ENCODE measurements at places on chromosomes 2 and 18.
A peak's percentile ranks its signal among the peaks of the same experiment; 100 is the strongest.

DNA sequence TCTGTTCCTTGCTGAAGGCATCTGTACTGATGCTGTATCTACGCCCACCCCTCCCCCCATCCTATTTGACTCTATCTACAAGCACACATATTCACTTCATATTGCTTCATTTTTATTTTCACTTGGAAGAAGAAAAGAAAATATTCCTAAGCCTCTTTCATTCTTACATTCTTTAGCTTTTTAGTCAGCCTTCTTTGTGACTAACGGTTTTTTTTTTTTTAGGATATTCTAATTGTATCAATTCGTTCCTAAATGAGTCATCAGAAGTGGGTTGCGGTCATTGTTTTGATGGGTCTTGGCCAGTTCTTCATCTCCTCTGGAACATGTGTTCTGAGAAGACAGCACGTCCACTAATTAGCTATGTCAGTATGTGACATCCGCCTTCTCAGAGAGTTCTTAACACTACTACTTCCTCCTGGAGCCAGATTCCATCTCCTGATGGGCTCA is 88.7 kb downstream of the MYO1B start:
- DNase-seq = no peak

DNA sequence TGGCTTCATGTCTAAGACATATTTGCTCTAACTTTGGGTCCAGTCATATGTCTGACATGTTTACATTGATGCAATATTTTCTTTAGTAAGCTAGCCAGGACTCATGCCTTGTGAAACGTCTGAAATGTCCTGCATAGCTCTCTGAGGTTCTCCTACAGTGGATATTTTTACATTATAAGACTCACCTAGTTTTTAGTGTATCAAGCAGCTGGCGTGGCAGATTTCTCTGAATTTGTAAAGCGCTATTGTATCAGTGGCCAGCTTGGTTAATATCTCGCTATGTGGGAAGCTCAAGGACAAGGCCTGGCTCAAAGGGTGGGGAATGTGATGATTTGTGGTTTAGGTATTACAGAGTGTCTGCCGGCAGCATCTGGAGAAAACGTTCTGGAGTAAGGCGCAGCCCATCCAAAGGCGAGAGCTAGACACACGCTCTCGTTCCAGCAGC is 164.3 kb downstream of the LTBP1 start:
- DNase-seq = no peak

DNA sequence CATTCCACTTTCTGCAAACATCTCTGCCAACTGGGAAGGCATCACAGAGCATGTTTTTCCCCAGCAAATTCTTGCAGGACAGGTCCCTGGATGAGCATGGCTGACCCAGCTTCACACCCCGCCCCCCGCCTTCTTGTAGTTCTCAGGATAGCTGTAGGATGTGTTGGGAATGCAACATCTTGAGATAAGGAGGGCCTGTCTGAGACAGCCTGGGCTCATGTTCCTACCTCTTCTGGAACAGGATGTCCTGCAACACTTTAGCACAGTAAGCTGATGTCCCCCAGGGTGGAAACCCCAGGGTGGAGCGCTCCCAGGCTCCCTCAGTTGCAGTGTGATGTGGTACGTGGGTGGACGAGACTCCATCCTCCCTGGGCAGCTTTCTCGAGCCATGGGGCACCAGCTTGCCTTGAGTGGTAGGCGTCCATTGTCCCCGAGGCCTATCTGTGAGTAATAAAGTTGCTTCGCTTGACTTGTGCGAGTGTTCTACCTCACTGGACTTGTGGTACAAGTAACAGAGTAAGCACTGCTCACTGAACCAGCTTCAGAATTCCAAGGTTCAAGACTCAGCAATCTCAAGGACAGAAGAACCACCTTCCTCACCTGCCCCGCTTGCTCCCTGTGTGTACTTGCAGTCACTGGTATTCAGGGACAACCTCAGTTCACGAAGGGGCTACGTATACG is 48.6 kb downstream of the EMX1 start:
- DNase-seq = no peak

DNA sequence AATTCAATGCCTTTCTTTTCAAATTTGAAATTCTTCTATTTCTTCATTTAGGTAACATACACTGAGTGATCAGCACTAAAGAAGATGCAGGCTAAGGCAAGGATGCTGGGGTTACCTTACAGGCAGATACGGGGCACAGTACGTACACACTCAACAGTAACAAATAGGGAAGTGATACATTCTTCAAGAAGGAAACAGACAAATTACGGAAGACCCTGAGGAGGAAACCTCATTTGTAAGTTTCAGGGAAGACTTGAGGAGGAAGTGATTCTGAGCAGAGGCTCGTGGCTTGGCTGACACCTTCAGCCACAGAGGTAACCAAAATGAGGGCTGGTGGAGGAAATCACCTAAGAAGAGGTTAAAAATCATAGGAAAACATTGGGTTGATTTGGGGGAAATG is 1108.3 kb upstream of the KLHL29 start:
- DNase-seq = no peak

GRCh38 chr18:6746386-6746960 is 17.0 kb downstream of the ARHGAP28 start:
- no peak for DNase-seq

- no peak for DNase-seq
These were observed 77.4 kb upstream of the PPP1CB start for GRCh38 chr2:28674062-28674712.

GRCh38 chr2:54723996-54724559 is 616 bp downstream of the EML6 start:
- DNase-seq = peak; percentile 32

DNA sequence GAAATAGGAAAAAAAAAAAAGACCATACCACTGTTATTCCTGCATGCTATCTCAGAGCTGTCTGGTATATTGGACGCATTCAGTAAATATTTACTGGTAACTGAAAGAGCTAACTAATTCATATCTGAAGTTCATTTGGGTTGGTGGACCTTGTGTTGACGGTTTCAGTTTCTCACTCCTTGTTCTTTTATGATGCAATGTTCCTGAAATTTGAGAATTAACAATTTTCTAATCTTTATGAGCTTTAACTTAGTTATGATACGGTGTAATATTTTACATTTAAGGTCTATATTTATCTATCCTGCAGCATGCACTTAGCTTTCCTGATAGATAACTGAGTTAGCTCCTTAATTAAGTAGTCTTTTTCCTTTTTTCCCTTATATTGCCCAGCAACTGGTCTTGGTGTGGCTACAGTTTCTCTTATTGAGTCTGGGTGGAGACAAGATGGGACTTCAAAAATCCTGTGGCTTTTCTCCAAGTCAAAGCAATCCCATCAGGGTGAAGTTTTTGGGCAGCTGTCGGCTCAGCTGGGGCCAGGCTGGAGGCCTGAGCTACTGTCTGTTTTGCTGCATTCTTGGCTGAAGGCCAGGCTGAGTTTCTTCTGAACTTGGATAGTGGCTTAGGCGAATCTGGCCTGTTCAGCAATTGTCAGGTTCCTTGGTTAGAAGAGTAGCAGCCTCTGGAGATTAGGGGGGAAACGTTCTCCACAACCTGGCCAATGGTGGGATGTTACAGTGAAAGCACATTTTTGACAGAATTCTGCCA is 78.4 kb upstream of the MEX3C start:
- DNase-seq = no peak

DNA sequence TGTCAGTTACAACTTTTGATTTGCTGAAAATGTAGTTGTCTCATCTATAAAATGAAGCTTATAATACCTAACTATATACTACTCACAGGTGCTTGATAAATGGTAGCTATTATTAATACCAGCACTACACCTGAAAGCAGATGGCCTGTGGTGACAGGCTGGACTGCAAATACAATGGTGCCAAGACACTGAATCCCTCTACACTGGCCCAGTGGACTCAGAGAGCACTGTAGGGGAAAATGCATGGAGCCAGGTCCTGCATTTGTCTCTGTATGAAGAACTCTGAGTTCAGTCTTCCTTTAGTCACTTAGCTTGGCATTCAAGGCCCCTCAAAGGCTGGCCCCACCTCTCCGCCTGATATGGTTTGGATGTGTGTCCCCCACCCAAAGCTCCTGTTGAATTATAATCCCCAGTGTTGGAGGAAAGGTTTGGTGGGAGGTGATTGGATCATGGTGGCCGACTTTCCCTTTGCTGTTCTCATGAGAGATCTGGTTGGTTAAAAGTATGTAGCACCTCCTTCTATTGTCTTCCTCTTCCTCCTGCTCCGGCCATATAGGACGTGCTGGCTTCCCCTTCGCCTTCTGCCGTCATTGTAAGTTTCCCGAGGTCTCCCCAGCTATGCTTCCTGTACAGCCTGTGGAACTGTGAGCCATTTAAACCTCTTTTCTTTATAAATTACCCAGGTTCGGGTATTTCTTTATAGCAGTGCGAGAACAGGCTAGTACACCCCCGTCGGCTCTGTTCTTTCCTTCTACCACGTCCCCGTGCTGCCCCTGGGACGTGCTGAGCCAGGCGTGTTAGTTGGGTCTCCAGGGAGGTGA is 11.1 kb upstream of the NTSR2 start:
- no peak for DNase-seq

DNA sequence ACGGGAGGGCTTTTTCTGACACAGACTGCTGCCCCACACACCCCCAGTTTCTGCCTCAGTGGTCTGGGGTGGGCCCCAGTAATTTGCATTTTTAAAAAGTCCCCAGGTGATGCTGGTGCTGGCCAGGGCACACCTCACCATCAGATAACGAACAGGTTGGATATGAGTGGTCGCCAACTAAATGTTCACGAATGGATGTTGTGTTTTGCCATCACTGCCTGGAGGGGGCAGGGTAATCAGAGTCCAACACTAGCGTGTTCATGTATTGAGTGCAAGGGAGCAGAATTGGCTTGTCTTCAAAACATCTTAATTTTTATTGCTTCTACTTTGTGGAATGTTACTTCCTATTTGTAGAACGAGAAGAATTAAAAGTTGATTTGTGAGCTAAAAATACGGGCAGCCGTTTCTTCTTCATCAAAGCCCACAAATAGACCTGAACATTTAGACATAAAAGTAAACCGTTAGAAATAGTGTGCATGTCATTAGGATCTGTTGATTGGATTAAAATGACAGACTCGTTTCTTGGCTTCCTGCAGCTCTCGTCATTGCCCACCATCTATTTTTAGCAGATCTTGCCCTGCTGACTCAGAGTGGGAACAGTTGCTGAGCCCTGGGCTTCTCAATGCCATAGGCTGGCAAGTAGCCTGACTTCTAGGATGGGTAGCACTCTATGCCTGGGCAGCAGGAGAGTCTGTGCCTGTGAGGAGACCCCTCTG is 45.2 kb downstream of the NCK2 start:
- DNase-seq = no peak

- no peak for DNase-seq
These were observed 988.3 kb upstream of the GYPC start for GRCh38 chr2:125667630-125668029.

DNA sequence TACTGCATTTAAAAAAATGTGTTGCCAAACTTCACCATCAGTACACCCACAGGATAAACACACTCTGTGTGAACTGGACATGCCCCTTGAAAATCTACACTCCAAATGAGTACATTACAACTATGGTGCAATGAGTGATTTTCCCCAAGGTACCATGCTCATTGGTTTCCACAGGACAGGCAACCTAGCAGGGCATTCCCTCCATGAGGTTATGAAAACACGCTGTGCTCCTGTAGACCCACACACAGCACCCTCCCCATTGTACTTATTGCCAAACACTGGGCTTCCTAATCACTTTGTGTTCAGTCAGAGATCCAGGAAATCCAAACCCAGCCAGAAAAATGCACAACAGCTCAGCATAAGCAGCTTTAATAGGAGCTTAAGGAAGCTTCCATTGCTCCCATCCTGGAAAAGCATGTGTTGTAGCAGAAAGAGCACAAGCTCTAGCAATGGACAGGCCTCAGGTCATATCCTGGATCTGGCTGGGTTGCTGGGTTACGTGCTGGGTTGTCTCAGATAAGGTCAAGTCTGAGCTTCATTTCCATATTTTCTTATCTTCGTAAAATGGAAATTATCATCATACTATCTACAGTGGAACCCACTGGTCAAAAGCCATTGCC is 20.8 kb upstream of the ATIC start:
- no peak for DNase-seq

GRCh38 chr2:233256048-233256447 is 4.6 kb downstream of the ATG16L1 start:
- no peak for DNase-seq

DNA sequence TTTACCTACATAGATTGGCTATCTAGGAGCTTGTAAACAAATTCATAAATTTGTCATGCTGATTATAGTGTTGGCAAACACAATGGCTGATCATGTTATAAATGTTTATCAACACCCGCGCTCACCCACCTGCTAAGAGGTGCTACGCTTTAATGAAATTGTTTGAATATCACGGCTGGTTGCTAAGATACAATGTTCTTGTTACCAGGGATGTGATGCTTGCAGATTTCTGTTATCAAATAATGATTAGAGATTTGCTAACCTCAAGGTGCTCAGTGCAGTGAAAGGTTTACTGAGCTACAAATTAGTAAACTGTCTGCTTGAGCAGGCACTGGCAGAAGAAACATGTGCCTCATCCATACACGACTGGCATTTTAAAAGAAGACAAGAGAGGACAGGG is 160.0 kb upstream of the ZEB2 start:
- no peak for DNase-seq

GRCh38 chr2:228657807-228658402 is 476.4 kb upstream of the SPHKAP start:
- no peak for DNase-seq

DNA sequence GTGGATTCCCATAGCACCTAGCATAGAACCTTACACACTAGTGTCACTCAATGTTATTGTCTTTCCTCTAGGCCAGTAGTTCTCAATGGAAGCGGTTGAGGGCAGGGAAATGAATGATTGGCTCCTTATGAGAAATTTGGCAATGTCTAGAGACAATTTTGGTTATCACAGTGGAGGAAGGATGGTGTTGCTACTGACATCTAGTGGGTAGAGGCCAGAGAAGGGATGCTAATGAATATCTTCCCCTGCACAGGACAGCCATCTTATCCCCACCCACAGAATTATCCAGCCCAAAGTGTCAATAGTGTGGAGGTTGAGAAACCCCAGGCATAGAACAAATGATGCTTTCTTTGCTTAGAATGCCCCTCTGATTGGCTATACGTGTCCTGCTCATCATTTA is 15.8 kb downstream of the C18orf63 start:
- DNase-seq = no peak

GRCh38 chr2:22822835-22823234 is 562.1 kb upstream of the KLHL29 start:
- no peak for DNase-seq

- no peak for DNase-seq
These were observed 1.6 kb downstream of the ABCA12 start for GRCh38 chr2:215136669-215137328.

GRCh38 chr2:100376836-100377235 is 40.6 kb downstream of the CHST10 start:
- DNase-seq = no peak

- no peak for DNase-seq
These were observed 70.2 kb downstream of the CRIM1 start for GRCh38 chr2:36425608-36426355.

GRCh38 chr2:175599966-175600831 is 401.9 kb downstream of the LNPK start:
- no peak for DNase-seq

DNA sequence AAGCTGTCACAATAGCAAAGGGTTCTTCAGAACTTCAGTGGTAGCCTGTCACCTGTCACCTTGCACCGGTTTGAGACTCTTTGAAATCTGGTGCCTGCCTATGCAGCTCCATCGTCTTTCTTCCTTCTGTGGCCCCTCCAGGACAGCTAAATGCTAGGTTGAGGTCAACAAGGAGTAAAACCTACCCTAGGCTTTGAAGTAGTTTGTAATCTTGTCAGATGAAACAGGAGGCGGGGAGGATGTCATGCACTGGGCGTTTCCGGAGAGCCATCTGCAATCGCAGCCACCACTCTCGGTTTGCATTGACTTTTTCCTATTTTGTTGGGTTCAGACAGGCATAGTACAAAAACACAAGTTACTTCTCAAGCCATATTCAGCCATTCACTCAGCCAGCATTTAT is 116.7 kb downstream of the LPIN1 start:
- no peak for DNase-seq

- peak; percentile 63 for DNase-seq
These were observed 125.6 kb downstream of the GRB14 start for GRCh38 chr2:164495491-164496223.
